Thyroid gland (tissue), 4 donors: ENCODE measurements at places on chromosomes 3 and 15.

DNA sequence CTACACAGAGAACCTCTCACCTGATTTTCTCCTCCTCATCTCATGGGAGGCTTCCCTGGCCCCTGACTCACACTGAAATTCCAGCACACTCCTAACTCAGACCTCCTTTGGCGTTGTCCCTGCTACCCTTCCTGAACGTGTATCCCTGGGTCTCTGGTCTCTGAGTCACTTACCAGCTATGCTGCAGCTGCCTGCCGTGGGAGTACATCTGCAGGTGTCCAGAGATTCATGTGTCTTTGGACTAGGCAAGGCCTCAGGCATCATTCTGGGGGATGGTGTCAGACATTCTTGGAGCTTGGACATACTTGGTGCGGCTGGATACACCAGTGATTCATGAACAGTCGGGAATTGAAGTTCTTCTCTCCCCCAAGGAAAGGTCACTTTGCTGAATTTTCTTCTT, 148.8 kb upstream of the TRIM42 start:
- no peak for DNase-seq

- DNase-seq: no peak
Measured at GRCh38 chr3:33134026-33134625, 20.3 kb downstream of the CRTAP start.

DNA sequence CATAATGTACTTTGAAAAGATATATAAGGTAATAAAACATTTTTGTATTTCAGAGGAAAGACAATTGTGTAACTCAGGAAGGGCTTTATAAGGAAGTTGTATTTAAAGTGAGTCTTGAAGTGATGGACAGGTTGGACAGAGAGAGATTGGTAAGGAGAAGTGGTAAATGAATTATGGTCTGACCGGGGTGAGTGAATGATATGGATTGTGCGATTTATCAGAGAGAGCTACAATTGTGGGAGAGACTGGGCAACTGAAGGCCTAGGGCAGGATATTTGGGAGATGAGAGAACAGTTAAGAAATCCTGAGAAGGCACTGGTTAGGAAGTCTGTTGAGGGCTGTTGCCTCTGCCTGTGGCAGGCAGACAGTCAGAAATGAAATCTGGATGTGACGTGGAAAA, 14.8 kb downstream of the IL1RAP start:
- DNase-seq: no peak

- DNase-seq: peak; percentile 57
Measured at GRCh38 chr15:71780115-71780976, 30.0 kb upstream of the NR2E3 start.

GRCh38 chr3:156373095-156373494, 181.8 kb downstream of the SSR3 start:
- DNase-seq: no peak

GRCh38 chr15:88982304-88982945, 69.2 kb upstream of the MFGE8 start:
- peak; percentile 9 for DNase-seq

- DNase-seq: no peak
Measured at GRCh38 chr15:44094781-44095180, 100.3 kb downstream of the FRMD5 start.

DNA sequence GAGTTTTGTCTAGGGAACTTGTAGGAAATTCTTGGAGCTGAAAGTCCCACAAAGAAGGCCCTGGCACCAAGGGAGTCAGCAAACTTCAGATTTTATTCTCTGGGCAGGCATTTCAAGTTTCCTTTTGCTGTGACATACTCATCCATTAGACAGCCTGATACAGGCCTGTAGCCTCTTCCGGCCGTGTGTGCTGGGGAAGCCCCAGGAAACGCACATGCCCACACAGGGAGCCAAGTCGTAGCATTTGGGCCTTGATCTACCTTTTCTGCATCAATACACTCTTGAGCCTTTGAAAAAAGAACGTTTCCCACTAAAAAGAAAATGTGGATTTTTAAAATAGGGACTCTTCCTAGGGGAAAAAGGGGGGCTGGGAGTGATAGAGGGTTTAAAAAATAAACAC, 15.0 kb downstream of the TIGIT start:
- DNase-seq: no peak

DNA sequence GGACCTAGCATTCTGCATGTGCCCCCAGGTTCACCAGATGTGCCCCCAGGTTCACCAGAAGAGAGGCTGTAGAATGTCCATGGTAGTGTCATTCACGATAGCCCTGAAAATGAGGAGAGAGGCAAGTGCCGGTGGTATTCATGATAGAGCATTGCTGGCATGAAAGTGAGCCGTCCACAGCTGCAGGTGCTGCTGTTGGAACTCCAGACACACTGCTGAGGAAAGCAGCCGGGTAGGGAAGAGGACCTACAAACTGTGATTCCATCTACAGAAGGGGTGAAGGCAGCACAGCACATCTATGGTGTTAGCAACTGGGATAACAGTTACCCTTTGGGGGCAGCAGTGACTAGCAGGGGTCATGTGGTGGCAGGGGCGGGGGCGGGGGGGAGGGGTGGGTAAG, 125.0 kb upstream of the PLXNA1 start:
- no peak for DNase-seq
